ENCODE measurements at places on chromosomes 11 and 22.

- DNase-seq, result no peak
These were observed 19.6 kb downstream of the PRR14L start for GRCh38 chr22:31730344-31730711.

GRCh38 chr11:9625162-9625561 is 38.7 kb upstream of the SWAP70 start:
- DNase-seq, result no peak

GRCh38 chr11:130448416-130449309 is at the start of gene ADAMTS15:
Gene ADAMTS15, plus strand, starts transcription at chr11:130448645. Its CDS starts 329 bp downstream, at chr11:130448974.
- peak; percentile 81 for DNase-seq

- DNase-seq, result no peak
These were observed 6.4 kb downstream of the LTBP3 start for GRCh38 chr11:65551572-65552387.

- DNase-seq, result no peak
These were observed at the start of gene C22orf15 for GRCh38 chr22:23762842-23763578. Gene C22orf15, plus strand, starts transcription at chr22:23762990. Its CDS starts 317 bp downstream, at chr22:23763307.

DNA sequence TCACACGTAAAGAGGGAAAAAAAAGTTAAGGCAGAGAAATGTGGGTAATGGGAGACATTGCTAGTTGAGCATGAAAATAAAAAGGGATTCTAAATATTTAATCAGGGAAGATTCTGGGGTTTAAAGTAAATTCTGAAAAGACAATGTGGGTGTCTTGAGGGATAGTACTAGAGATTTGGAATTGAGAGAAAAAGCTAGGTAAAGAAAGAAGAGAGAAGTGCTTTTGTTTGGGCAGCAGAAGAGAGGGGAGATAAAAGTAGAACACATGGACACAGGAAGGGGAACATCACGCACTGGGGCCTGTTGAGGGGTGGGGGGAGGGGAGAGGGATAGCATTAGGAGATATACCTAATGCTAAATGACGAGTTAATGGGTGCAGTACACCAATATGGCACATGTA is 3.5 kb upstream of the YPEL4 start:
- no peak for DNase-seq

GRCh38 chr11:95295382-95296149 is 64.6 kb upstream of the SESN3 start:
- DNase-seq, result no peak

DNA sequence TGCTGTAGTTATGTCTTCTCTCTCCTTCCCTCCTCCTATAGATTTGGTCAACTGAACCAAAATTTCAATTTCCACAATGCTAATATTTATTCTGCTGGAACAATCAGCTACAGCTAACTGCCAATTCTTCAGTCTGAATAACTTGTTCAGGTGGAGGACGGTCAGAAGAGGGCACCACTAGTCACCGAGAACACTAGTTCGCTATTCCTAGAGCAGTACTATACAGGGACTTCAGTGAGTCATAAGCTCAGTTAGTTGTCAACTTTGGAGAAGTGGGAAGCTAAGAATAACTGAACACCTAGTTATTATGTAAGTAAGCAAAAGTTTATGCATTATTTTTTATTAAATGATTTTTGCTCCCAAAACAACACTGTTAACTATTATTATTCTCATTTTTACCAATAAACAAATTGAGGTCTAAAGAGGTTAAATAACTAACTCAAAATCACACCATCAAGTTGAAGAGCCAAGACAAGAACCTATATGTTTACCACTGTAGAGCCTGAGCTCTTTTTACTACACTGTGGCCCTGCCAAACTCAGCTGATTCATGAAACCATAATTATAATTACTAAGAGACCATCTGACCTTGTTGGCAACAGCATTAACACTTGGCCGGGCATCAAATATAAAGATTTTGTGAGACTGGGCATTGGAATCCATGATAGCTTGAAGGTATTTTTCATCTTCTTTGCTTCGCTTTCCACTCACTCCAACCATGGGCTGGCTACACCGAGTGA is 59.0 kb downstream of the CEP57 start:
- DNase-seq, result peak; percentile 15

DNA sequence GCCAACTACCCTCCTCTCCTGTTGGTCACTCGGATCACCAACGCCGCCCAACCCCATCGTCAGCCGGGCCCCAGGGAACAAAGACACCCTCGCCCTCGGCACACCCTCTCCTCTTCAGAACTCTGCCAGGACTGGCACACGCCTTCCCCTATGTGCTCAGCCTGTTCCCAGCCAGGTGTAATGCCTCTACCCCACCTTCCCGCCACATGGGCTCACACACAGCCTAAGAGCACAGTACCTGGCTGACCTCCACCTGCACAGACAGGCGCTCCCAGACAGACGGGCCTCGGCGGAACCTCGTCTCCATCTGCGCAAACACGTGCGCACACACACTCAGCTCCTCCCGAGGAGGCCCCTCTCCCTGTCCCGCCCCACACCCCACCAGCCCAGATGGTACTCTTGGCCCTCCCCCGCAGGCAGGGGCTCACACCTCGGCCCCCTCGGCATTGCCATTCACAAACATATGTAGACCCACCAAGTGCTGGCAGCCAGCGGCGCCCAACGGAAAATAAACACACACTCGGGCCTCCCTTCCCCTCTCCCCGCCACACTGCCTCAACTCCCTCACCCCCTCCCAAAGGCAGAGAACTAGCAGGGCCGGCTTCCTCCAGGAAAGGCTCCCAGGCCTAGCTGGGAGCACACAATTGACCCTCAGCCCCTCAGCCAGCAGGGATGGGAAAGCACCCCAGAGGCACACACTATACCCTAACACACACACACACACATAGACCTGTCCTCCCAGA is 8.5 kb downstream of the ELFN2 start:
- DNase-seq, result no peak

DNA sequence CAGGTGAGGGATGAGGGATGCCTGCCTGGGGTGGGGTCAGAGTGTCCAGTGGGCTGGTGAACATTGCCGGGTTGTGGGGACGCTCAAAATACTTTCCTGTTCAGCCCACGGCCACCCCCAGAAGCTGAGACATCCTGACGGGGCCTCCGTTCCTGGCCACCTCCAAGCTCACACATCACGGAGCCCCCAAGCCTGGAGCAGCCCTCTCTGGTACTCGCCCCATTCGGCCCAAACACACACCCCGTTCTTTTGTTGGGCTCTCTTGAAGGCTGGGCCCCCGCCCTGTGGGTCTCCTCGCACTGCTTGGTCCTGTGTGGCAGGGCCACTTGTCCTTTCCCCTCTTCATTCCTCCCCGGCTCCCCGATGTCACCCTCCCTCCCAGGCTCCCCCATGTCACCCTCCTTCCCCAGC is 442.6 kb downstream of the TBC1D22A start:
- no peak for DNase-seq

DNA sequence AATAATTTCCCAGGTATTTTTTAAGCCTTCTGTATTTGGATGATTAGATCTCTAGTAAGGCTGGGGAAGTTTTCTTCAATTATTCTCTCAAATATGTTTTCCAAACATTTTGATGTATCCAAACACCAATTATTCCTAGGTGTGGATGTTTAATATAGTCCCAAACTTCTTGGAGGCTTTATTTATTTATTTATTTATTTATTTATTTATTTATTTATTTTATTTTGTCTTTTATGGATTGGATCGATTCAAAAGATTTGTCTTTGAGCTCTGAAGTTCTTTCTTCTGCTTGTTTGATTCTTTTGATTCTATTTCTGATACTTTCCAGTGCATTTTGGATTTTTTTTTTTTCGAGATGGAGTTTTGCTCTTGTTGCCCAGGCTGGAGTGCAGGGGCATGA is 2267.9 kb upstream of the RAG2 start:
- DNase-seq, result no peak
